Fibroblast of villous mesenchyme (primary cell): ENCODE measurements at places on chromosomes 7 and 10.

DNA sequence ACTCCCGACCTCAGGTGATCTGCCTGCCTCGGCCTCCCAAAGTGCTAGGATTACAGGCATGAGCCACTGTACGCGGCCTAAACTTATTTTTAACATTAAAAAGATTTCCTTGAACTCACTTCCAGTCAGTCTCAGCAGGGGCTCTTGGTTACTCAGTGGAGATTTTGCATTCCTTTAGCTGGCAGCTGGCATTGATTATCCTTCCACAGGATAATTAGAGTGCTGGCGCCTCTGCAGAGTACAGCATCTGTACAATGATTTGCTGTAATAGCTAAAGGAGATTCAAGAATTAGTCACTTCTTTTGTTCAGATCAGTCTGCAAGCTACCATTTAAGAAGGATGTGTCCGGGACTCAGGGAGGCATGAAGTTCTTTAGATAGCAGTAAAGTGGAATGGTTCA, 125.0 kb upstream of the NPY start:
- no peak for DNase-seq

DNA sequence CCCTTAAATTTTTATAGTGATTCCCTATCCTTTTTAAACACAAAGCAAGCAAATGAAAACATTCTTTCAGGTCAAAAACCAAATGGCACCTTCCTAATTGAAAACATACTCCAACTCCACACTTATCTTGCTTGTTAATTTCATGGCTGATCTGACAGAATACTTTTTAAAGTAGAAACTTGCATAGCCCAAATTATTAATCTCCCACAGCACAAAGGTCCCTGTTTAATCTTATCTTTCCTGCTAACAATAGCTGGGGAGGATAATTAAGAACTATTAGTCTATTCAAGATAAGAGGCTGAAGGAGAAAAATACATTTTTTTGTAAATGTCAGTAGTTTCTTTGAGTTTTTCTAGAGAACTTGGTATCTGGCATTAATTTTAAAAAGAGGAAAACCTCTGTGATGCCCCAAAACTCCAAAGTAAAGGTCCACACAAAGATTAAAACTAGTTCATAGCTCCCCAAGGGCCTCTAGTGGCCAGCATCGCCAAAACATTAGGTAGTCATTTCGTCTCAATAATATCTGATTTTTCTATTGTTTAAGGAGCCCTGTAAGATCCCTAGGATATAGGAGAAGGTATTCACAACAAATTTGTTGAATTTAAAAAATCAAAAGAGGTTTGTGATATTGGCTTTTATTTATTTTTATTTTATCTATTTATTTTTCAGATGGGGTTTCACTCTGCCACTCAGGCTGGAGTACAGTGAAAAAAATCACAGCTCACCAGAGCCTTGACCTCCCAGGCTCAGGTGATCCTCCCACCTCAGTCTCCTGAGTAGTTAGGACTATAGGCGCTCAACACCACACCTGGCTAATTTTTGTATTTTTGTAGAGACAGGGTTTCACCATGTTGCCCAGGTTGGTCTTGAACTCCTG, 14.7 kb downstream of the CDNF start:
- peak; percentile 54 for DNase-seq

GRCh38 chr10:6600224-6600987, 20.3 kb upstream of the PRKCQ start:
- DNase-seq, result no peak

GRCh38 chr10:3481496-3481895, 303.5 kb downstream of the KLF6 start:
- no peak for DNase-seq
